Kasumi-1 (cell line): ENCODE measurements at places on chromosomes 4 and X.

DNA sequence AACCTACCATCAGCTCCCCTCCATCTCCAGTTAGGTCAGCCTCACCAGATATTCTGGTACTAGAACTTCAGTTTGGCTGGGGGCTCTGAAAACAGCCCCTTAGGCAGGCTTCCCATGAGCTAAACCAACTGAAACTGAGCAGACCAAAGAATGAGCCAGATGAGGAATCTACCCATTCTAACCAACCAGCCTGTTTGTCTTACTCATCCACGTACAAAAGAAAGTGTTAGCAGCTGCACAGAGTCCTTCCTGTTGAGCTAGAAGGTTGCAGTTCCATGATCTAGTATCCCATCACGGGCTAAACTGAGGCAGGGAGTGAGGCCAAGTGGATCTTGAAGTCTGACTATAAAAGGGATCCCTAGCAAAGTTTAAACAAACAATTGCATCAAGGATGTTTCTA is 17.5 kb downstream of the MAGEA9B start:
- DNase-seq, result no peak

GRCh38 chr4:68927165-68927564 is 24.4 kb downstream of the UGT2A3 start:
- DNase-seq, result no peak

GRCh38 chr4:47713129-47713834 is 124.6 kb downstream of the CORIN start:
- DNase-seq, result no peak

DNA sequence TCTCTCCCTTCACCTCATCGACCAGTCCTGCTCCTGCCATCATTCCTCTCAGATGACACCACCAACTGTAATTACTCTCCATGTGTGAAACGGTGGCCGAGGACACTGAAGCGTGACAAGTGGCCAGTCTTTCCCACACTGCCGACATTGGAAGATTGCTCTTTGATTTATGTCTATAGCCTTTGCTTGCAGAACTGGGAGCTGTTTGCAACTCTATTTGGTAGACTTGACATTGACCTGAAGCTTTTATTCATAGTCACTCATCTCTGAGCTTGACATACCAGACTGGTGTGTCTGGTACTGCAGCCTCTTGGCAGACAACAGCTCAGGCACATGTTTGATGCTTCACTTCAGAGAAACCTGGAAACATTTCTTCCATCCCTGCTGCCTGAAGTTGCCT is 121.8 kb upstream of the GALNT7 start:
- DNase-seq, result no peak

DNA sequence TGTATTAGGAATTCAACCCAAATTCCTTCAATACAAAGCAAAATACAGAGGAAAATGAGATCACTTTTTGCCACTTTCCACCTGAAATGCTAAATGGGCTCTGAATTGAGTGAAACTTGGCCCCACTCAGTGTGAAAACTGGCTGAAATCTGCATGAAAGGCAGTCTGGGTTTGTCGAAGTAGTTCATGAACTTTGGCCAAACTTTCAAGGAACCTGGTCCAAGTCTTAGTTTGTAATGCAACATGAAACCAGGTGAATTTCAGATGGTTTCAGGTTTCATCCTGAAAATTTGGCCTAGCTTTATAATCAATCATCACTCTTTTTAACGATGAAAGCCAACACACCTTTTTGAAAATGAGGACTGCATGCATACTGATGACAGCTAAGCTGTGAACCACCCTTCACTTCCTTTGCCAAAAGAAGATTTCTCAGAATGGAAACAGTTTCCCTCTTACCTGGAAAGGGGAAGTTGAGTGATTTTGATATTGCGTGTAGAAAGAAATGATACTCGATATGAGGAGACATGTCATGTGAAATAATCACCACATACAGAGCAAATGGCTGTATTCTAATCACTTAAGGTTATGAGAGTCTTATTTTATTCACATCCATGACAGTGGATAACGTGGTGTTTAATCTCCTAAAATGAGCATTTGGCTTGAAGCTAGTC is 209.9 kb upstream of the ETNPPL start:
- no peak for DNase-seq

DNA sequence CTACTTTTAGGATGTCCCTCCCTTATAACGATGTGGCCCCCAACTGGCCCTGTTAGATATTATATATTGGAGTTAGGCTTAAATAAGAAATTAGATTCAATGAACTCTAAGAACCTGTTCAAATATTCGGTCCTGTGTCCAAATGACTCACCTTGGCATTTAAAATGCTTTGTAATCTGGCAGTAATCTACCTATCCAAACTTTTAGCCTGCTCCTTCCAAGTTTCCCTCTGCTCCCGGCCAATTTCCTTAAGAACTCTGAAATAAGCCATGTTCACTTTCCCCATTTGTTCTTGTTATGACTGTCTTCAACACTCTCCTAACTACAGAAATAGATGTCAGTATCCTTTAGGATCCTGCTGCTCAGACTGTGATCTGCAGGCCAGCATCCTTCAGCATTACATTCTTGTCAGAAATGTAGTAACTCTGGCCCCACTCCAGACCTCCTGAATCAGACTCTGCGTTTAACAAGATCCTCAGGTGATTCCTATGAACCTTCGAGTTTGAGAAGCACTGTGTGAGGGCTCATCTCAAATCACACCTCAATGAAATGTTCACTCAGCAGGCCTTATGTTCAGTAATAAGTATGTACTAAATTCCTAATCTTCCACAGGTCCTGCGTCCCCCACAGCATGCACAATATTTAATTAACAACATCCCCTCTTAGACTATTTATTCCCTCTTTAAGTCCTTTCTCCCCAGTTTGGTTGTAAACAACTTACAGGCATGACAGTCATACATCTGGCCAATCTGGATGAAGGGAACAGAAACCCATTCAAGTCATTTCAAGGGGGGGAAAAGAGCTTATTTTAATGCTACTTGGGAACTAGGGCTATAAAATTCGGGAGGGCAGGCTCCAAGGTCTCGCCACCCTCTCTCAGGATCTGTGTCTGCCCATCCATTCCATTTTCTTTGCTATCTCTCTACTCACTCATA is 3.0 kb downstream of the ATP8A1 start:
- DNase-seq, result no peak

- no peak for DNase-seq
Measured at GRCh38 chr4:30802622-30803323, 82.6 kb downstream of the PCDH7 start.

- DNase-seq, result no peak
Measured at GRCh38 chrX:134688839-134689238, 30.6 kb upstream of the PLAC1 start.

- DNase-seq, result peak; percentile 40
Measured at GRCh38 chr4:89307446-89308160, at the start of gene GPRIN3. Gene GPRIN3 (minus strand): TSS chr4:89307800. CDS start chr4:89250110, 57,690 bp downstream.

DNA sequence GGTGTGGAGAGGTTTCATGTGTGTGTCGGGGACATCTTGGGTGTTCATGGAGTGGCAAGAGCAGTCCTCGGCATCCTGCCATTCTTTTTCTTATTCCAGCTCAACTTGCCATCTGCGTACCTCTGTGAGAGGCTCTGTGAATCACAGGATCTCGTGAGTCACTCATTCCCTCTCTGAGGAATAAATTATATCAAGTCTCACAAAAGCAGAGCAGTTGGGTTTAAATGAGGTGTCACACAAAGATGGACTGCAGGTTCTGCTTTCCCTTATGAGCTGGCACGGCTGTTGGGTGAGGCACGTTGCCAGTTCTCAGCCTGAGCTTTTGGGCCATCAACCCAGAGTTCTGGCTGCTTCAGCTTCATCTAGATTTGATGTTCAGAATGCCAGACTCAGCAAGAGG is 6.8 kb upstream of the OCIAD2 start:
- no peak for DNase-seq

GRCh38 chrX:150573702-150574101 is 5.3 kb downstream of the MTM1 start:
- no peak for DNase-seq

GRCh38 chr4:156228676-156229075 is 275.0 kb upstream of the CTSO start:
- no peak for DNase-seq

- DNase-seq, result peak; percentile 41
Measured at GRCh38 chr4:184331268-184331995, 113.8 kb upstream of the ENPP6 start.

GRCh38 chrX:155031657-155032056 is 5.0 kb downstream of the FUNDC2 start:
- DNase-seq, result no peak
